Stimulated activated CD4-positive, alpha-beta T cell treated with anti-CD3 and anti-CD28 coated beads, Interleukin-1b, Interleukin-23, amount 100 ng/mL, for 1 hour (primary cell): ENCODE measurements at places on chromosomes 1 and 21.
A peak's percentile ranks its signal among the peaks of the same experiment; 100 is the strongest.

- DNase-seq: no peak
Observed at GRCh38 chr1:51648180-51649109, 31.6 kb downstream of the OSBPL9 start.

GRCh38 chr1:41842326-41842725 lies 76.4 kb downstream of the HIVEP3 start:
- no peak for DNase-seq

- DNase-seq: peak; percentile 10
Observed at GRCh38 chr1:32716312-32717148, 14.0 kb upstream of the SYNC start.

- no peak for DNase-seq
Observed at GRCh38 chr1:168752171-168752832, 23.3 kb upstream of the DPT start.

- no peak for DNase-seq
Observed at GRCh38 chr1:193229136-193229535, 42.7 kb upstream of the B3GALT2 start.

GRCh38 chr21:45034556-45035476 lies 39.6 kb upstream of the ADARB1 start:
- DNase-seq: no peak
